ENCODE measurements at places on chromosomes 2 and 18. TPM values are rescaled to one million over a fixed set of nuclear protein-coding genes. Genes with fewer than 3 reads are reported as not detected.

DNA sequence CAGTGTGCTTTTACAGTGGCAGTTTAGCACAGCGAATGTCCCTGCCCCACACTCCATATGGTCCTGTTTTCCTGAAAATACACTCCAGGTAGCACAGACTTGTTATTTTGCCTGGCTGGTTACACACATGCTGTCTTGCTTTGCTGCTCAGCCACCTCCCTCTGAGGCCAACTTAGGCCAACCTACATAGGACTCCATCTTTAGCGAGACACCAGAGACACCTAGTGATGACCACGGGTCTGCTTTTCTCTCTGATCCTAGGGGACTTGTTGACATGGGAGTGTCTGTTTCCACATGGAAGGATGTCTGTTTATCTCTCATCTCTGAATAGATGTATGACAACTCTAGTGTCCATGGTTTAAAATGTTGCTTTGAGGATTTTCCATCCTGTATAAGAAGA lies 43.3 kb downstream of the PLEKHB2 start:
- no peak for DNase-seq

SDC1 gene
- 241 TPM for total RNA-seq

DNA sequence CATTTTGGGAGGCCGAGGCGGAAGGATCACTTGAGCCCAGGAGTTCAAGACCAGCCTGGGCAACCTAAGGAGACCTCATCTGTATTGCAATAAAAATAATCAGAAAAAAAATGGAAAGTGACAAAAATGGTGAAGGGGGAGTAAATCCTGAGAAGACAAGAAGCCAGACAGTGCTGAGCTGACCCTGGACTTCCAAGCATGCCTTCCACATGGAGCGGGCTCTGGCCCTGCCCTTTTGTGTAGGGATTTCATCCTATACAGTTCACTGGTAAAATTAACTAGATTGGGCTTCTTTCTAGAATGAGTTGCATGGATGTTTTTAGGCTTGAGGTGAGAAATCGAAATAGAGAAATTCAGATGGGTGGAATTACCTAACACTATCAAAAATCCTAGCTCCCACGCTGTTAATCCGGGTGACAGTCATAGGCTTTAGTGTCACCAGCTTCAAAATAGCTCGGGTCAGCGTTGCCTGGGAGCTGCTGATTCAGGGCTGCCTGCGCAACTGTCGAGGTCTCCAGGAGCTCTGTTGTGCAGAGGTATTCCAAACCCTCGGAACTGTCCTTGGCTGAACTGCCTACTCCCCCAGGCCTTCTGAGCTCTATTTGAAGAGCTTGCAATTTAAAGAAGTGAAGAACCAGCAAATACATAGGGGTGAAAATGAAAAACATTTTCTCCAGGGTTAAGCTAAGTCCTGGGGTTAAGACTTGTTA lies 21.5 kb upstream of the ZNF532 start:
- DNase-seq: no peak

- no peak for DNase-seq
Observed at GRCh38 chr2:169819106-169819505, 5.6 kb downstream of the METTL5 start.

- no peak for DNase-seq
Observed at GRCh38 chr2:29278966-29279365, 163.8 kb downstream of the CLIP4 start.

Data from A172 (cell line).